ENCODE measurements at places on chromosomes 12 and 14.

DNA sequence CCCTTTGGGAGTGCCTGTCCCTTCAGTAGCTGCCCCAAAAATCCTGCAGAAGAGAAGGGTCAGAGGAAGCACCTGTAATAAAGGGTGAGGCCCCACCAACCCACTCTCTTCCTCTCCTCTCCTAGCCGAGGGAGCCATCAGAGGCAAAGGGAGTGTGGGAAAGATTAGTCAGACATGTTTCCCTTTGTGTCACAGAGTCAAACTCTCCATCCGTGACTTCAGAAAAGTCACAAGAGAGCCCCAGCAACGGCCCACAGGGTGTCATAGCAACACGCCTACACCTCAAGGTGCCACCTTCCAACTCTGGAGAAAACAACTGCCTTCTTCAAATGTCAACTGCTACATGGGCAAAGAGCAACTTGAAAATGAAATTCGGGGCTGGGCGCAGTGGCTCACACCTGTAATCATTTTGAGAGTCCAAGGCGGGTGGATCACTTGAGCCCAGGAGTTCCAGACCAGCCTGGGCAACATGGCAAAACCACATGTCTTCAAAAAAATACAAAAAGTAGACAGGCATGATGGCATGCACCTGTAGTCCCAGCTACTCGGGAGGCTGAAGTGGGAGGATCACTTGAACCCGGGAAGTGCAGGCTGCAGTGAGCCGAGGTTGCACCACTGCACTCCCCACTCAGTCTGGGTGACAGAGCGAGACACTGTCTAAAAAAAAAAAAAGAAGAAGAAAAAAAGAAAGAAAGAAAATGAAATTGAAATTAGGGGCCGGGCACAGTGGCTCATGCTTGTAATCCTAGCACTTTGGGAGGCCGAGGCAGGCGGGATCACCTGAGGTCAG is 17.7 kb upstream of the CD27 start:
- DNase-seq, result no peak

GRCh38 chr14:36022765-36023410 is 153.6 kb downstream of the PTCSC3 start:
- DNase-seq, result no peak

DNA sequence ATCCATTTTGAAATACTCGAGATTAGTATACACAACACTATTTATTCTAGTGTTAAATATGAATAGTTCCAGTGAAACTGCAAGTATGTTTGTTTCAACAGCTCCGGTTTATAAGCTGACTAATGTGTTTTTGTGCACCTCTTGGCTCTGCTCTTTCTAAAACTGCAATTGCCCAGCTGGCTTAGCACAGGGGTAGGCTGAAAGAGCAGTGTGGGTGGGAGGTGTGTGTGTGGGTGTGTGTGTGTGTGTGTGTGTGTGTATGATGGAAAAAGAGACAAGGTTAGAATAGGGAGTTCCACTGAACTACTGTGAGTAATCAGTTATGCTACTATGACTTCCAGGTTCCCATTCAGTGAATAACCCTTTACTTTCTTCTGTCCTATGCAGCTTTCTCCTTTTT is 37.8 kb upstream of the DDHD1 start:
- no peak for DNase-seq

DNA sequence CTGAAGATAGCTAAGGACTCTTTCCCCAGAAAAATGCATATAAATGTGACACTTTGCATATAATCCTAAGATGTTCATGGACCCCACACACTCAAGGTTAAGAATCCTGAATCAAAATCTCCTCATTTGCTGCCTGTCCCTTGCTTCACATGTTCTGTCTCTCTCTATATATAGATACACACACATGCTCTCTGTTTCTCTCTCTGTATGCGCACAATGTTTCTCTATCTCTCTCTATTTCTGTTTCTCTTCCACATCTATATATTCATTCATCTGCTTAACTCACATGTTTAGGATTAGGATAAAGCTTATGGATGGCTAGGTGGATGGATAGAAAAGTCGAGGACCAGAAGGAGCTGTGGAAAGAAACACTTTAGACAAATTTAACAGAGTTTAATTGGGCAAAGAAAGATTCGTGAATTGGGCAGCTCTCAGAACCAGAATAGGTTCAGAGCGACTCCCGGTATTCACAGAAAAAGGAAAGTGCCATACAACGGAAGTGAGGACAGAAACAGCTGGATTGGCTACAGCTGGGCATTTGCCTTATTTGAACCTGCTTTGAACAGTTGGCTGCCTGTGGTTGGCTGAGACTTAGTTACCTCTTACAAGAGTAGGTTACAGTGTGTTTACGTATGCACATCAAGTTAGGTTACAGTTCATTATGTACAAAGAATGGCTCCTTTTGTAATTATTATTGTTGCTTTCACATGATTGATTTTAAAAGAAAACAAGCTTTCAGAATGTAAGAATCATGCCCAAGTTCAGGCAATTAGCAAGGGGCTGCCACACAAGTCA is 57.6 kb downstream of the EMP1 start:
- no peak for DNase-seq

- no peak for DNase-seq
These were observed 863 bp downstream of the DENND5B start for GRCh38 chr12:31589904-31590641.

- DNase-seq, result no peak
These were observed 128.4 kb downstream of the METTL25 start for GRCh38 chr12:82486524-82487235.

GRCh38 chr12:63821781-63822251 is 22.7 kb upstream of the SRGAP1 start:
- DNase-seq, result no peak

DNA sequence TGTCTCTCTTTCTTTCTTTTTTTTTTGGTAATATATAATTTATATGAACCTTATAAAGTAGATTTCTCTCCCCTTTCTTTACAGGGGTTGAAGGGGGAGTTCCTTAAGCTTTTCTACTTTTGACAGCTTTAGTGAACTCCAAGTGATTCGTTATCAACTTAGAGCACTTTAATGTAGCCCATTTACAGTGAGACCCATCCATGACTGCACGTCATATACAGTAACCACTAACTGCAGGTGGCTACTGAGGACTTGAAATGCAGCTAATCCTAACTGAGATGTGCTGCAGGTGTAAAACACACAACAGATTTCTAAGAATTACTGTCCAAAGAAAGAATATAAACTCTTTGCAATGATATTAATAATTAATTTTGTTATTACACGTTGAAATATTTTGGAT is 582 bp downstream of the LRRIQ1 start:
- no peak for DNase-seq

DNA sequence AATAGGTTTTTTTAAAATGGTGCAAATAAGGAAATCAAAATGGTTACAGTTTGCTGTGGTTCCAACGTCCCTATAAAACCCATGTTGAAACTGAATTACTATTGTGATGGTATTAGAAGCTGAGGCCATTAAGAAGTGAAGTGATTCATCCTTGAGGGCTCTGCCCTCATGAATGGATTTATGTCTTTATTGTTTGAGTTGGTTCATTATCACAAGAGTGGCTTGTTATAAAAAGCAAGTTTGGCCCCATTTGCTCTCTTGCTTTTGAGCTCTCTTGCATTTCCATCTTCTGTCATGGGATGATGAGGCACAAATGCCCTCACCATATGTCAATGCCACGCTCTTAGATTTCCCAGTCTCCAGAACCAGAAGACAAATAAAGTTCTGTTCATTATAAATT is 62.3 kb downstream of the PRKD1 start:
- DNase-seq, result no peak

DNA sequence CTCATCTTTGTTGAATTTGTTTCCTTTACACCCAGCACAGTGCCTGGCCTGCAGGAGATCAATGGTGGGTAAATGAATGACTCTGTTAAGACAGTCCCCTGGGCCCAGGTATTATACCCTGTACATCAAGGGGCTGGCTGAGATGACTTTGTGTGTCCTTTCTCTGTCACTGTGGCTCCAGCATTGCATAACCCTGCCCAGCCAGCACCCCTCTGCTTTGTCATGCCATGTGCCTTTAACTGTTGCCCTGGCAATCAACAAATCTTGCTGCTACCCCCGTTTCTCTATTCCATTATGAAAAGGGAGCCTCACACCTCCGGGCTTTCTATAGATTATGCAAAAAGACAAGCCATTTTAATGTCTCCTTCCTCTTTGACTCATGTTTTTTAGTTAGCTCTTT is 7.6 kb upstream of the FLVCR2 start:
- no peak for DNase-seq

DNA sequence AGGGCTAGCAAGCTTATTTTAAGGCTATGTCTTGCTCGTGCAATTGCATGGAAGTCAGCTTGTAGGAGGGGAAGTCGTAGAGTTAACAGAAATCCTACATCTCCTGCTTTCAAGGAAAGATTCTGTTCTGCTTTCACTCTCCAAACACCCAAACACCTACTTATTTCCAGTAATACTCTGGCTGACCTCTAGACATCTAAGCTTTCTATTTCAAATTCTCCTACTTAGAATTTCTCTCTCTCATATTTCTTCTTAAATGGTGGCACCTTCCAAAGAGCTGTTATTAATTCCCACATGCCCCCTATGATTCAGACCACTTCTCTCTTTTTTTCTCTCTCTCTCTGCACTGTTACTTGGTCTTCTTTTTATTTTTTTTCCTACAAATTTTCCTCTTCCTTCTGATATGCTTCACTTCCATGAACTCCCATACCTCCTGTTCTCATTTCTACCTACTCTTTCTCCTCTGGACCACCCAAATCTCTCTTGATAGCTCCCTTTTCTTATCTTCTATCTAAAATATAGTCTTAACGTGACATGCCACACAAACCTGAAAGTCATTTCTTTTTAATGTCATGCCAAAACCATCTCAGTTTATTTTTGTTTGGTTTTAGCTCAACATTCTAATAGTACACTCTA is 90.8 kb downstream of the RPS6KA5 start:
- DNase-seq, result no peak

DNA sequence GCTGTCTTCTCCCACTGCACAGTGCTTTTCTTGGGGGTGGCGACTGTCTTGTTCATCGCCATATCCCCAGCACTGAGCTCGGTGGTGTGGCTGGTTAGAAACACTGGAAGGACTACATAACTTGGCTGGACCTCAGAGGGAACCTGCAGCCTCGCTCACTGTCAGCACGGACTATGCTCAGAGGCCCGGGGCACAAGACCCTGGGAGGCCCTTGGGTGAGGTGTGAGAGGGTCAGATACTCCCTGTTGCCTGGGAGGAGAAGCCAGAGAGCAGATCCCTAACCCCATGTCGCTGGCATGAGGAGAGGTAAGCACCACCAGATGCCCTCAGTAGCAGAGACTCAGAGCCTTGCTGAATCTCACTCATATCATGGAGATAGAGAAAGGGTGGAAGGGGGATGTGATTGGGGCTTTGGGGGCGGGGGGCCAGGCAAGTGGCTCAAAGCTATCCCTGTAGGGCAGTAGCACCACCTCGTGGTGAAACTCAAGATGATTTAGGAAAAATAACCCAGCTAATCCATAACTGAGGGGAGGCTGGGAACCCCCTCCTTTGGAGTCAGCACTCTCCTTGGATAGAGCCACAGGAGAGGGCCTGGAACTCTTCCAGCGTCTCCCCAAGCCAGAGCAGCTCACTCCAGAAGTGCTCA is 18.7 kb upstream of the HDAC7 start:
- DNase-seq, result peak; percentile 15

- DNase-seq, result no peak
These were observed 61.1 kb upstream of the COCH start for GRCh38 chr14:30813216-30813615.

DNA sequence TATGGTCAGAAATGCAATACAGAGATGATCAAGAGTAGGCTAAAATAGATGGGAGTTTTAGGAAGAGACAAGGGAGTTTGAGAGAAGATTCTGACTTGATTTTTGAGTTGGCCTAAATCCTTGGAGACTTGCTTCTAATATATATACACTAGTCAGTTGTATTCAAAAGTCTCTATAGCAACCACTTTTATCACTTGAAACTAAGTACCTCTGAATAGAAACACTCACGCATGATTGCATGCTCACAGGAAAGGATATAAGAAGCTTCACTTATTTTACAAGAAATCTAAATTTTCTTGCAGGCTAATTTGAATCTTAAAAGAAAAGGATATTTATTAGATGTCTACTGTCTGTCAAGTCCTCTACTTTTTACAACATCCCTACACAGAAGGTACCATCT is 316.8 kb downstream of the SNAPC1 start:
- DNase-seq, result no peak

- DNase-seq, result no peak
These were observed 45.4 kb upstream of the FGF6 start for GRCh38 chr12:4490973-4491372.

DNA sequence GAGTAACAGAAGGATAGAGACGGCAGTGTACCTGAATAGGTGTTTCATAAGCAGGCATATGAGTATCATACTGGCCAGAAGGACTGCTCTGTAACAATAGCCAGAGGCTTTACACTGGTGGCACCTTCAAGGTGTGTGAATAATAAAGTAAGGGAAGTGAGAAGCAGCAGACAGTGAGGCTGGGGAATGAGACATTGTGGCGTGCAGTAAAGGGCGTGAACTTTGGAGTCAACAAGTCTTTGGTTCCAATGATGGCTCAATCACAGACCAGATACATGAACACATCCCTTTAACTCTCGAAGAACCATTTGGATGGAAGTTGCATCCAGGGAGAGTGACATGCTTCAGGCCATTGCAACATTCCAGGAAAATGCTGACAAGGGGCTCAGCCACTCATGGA is 32.0 kb upstream of the CCND2 start:
- DNase-seq, result no peak

GRCh38 chr14:94022532-94023411 is 3.4 kb upstream of the OTUB2 start:
- no peak for DNase-seq

GRCh38 chr12:41073633-41074472 is 114.3 kb upstream of the PDZRN4 start:
- DNase-seq, result no peak

- no peak for DNase-seq
These were observed 18.5 kb downstream of the BHLHE41 start for GRCh38 chr12:26106347-26106746.

- DNase-seq, result no peak
These were observed 76.4 kb upstream of the HOXC13 start for GRCh38 chr12:53862206-53862605.

DNA sequence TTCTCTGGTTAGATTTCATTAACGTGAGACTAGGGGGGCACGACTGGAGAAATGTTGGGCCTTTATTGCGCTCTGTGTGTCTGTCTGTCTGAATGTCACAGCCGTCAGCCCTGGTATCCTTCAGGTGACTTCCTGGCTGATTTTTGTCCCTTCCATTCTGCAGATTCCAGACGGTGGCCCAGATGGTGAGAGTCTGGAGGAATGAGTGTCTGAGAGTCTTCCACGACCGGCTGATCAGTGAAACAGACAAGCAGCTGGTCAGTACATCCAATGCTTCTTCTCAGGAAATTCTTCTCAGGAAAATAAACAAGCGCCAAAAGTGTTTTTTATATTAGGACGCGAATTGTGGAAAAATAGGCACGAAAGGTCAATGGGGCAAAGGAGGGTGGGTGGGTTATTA is 93.5 kb downstream of the CCDC92 start:
- DNase-seq, result no peak
